Stimulated activated CD4-positive, alpha-beta T cell treated with anti-CD3 and anti-CD28 coated beads, Interleukin-1b, Interleukin-23, amount 100 ng/mL, for 1 hour (primary cell): ENCODE measurements at places on chromosomes 12 and 14.

DNA sequence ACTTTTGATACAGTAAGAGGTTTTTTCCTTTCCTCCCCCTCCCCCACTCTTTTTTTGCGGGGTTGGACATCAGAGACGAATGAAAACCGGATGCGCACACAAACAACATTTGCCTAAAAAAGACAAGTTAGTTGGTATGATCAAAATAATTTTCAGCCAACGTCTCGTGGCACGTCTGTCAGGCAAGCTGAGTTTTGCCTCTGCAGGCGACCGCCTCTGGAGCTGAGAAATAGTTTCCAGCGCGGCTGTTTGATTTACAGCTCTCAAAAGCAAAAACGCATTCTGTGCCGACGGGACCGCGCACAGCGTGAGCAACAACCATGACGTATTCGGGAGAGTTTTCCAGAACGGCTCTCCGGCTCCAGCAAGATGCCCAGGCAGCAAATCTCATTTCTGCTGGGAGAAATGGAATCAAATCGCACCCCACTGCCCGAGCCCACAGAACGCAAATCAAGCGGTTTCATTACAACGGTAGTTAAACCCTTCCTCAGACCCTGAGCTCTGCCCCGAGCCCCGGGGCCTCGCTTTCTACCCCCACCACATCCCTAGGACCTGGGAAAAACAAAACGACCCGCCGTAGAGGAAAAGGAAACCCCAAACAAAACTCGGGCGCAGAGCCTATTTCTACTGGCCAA lies 14.2 kb upstream of the CALM1 start:
- DNase-seq = peak; percentile 57

DNA sequence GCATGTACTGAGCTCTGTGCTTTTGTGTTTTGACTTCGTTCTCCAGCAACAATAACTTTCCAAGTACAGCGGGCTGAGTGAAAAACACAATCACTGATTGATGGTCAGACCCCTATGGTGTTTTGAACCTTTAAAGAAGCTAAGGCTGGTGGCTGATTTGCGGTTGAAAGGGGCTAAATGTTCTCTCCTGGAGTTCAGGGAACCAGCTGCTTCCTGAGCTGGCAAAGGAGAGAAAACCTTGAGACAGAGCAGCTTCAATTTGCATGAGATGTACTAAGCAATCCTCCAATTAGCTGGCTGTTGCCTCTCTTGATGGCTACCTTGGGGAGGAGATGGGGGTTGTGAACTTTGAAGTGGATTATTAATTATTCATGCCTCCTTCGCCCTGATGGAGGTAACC lies 546.7 kb upstream of the SEL1L start:
- DNase-seq = no peak

DNA sequence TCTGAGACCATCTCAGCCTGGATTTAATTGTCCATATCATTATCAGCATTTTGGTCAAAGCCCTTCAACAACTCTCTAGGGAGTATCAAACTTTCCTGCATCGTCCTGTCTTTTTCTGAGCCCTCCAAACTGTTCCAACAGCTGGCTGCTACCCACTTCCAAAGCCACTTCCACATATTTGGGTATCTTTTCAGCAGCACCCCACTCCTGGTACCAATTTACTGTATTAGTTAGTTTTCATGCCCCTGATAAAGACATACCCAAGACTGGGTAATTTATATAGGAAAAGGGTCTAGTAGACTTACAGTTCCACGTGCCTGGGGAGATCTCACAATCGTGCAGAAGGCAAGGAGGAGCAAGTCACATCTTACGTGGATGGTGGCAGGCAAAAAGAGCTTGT lies 33.1 kb upstream of the YBX3 start:
- DNase-seq = no peak

DNA sequence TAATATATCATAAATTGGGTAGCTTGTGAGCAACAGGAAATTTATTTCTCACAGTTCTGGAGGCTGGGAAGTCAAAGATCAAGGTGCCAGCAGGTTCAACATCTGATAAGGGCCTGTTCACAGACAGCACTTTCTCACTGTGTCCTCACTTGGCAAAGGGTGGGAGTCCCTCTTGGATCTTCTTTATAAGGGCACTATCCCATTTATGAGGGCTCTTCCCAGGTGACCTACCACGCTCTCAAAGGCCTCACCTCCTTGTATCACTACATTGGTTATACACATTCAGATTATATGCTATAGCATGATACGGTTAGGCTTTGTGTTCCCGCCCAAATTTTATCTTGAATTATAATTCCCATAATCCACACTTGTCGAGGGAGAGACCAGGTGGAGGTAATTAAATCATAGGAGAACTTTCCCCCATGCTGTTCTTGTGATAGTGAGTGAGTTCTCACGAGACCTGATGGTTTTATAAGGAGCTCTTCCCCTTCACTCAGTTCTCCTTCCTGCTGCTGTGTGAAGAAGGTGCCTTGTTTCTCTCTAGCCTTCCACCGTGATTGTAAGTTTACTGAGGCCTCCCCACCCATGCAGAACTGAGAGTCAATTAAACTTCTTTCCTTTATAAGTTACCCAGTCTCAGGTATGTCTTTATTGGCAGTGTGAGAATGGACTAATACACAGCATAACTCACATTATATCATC lies 19.2 kb upstream of the LRIG3 start:
- DNase-seq = no peak

DNA sequence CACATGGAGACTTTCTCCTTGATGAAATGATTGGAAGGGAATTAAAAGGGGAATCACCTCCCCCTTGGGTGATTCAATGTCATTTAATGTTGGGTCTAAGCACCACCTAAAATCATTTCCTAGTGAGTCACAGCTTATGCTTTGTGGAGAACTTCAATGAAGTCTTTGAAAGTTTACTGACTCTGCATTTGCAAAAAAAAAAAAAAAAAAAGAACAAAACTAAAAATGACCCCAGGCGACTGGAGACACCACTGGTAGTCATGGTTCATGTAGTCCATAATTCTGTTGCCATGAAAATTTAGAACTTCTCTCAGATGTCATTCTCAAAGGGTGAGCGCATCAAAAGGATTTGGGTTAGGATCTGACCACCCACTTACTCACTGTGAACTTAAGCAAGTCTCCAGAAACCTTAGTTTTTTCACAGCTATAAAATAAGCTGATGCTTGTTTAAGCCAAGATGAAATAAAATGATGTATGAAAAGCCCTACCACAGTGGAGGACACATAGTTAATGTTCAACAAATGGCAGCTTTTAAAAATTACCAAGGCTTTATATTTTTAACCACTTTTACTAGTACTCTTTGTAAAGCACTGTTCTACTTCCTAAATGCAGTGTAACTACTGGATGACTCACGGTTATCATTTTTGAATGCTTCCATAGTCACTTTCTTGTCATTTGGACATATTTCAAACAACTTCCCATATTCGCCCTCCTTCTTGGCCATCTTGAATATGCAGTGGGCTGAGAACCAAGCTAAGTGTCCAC lies 18.1 kb upstream of the KSR2 start:
- no peak for DNase-seq

GRCh38 chr14:99212646-99213045 lies 59.4 kb downstream of the BCL11B start:
- DNase-seq = no peak

DNA sequence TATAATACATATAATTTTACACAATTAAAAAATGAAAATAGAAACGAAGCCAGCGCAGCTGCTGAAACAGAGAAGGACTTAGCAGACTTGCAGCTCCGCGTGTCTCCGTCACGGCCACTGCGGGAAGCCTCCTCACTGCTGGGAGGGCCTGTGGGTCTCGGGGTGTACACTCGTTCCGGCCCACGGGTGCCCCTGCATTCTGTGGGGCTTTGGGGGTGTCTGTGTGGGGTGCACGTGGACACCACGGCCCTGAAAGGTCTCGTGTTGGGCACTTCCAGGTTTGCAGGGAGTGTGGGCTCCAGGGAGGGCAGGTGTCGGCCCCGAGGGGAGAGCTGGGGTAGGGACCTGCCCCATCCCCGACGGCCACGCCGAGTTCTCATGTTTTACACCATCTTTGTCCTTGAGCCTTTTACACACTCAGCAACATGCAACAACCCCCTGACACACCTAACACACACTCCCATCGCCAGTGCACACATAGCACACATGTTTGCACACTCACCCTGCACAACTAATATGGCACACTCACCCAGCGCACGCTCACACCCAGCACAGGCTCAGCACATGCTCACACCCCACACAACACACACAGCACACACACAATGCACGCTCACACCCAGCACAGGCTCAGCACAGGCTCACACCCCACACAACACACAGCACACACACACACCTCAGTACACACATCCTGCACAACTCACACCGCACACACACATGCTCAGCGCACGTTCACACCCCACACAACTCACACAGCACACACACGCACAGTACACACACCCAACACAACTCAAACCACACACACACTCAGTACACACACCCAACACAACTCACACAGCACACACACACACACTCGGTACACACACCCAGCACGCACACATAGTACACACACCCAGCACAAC lies 36.6 kb downstream of the NOC4L start:
- DNase-seq = no peak

DNA sequence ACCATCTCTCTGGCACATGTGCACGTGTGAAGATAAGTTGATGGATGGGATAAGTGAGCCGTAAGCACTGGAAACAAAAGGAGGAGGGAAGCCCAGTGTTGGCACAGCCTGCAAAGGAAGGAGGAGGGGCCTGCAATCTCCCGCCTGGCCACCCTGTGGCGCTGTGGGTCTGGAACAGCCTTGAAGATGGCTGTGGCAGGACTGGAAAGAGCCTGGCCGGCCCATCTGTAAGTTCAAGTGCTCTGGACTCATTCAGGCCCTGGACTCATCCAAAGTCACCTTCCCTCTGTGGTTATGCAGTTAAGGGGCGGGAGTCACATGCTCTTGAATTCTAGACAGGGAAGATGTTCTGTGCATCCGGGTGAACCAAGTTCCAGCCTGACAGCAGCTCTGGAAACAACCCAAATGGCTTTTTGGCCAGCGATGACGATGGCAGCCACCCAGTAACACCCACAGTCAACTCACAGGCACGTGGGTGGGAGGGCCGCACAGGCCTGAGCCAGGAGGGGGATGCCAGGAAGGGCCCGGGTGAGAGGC lies 50.4 kb downstream of the CHGA start:
- no peak for DNase-seq

GRCh38 chr14:24379907-24380730 lies 12.1 kb downstream of the NFATC4 start:
- no peak for DNase-seq

DNA sequence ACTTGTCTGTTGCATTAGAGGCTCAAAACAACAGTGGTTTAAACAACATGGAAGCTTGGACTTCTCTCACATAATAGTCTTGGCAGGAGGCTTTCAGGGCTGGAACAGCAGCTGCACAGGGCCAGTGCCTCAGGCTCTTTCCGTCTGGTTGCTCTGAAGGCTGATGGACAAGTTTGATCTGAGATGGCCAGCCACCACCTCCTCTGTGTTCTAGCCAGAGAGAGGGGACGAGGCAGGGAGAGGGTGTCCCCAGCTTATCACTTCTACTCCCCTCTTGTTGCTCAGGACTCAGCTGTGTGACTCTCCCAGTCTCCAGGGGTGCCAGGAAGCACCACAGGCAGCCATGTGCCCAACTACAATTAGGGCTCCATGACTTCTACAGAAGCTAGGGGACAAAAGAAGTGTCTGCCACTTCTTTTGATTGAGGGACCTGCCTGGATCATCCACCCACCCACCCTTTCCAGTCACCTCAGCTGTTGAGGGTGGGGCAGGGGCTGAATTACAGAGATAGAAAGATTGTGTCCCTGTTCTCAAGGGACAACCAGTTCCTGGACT lies 46.6 kb downstream of the SMIM41 start:
- no peak for DNase-seq

DNA sequence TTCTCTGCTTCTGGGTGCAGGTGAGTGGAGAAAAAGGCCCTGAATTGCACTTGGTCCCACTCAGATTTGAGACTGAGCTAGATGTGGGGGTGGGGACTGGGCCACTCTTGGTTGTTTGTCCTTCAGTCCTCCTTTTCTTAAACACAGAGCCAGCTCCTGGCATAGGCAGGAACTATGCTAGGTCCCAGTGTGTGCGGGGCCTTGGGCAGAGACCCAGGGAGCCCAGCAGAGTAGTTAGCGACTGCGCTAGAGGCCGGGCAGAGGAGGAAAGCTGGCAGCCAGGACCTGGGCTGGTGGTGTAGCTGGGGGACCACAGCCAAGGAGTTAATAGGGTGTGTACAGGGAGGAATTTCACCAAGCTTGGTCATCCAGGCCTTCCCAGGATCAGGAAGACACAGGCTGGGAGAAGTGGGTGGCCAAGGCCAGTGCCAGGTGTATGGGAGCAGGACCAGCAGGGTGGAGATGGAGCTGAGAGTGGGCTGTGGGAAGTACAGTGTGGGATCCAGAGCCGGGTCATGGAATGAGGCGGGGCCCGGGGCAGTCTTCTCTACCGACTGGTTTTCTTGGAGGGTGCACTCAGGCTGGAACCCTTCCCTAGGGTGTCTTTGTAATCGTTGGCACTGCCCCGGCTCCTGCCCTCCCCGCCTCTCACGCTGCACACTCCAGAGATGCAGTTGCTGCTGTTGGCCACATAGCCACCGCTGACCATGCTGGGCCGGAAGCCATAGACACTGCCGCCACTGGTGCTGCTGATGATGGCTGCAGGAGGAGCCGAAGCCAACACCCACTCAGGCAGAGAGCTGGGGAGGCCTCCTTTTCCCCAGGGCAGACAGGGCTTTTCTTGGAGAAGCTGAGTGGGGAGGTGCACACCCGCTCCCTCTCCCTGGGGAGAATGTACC lies 8.7 kb downstream of the KRT71 start:
- DNase-seq = no peak

DNA sequence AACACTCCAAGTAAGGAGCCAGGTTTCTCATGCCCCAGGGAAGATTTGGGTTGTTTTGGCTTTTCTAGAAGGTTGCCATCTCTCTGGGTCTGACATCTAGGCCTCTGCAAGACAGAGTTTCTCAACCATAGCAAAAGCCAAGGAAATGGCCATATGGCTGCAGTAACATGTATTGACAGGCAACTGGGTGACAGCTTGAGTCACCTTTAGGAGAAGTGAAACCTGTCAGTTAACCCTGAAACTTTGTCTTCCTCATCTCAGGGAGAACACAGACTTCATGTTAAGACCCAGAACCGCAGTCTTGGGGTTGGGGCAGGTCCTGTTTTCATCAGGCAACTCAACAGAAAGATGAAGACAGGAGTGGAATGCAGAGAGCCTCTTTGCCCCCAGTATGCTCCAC lies 46.0 kb upstream of the PLBD1 start:
- no peak for DNase-seq

DNA sequence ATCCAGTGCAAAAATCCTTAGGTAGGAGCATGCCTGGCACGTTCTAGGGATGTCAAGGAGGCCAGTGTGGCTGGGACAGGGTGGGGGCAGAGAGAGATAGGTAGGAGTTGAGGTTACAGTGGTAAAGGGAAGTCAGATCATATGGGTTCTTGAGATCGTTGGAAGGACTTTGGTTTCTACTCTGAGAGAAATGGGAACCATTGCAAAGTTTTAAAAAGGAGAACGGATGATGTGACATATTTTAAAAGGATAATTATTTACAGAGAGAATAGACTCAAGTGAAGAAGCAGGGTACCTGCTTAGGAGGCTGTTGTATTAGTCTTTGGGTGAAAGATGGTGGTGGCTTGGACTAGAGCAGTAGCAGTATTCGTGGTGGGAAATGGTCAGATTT lies 47.6 kb upstream of the ATP2B1 start:
- DNase-seq = no peak
